ENCODE measurements at places on chromosomes 6 and 20.

- DNase-seq, result no peak
Measured at GRCh38 chr6:55902796-55903195, 27.4 kb upstream of the BMP5 start.

- DNase-seq, result no peak
Measured at GRCh38 chr20:7031222-7031621, 263.7 kb downstream of the BMP2 start.

GRCh38 chr6:15802466-15802865 lies 139.6 kb upstream of the DTNBP1 start:
- no peak for DNase-seq

GRCh38 chr6:137746264-137746663 lies 120.8 kb upstream of the TNFAIP3 start:
- DNase-seq, result no peak

DNA sequence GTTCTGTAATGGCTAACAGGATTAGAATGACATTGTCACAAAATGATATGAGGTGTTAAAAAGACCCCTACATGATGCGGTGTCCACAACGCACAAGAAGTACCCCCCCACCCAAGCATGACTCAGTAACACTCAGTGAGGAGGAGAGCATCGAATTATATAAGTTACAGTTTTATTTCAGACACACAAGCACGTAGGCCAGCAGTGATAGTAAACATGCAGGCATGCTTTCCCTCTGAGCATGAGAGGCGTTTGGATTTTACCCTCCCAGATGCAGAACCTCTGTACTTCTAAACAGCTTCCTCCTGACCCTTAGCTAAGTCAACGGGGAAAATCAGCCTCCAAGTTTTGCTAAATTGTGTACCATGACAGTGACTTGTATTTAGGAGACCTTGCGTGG lies 23.9 kb downstream of the GNAS start:
- DNase-seq, result no peak

- DNase-seq, result no peak
Measured at GRCh38 chr6:165676435-165677068, 13.5 kb upstream of the PDE10A start.

DNA sequence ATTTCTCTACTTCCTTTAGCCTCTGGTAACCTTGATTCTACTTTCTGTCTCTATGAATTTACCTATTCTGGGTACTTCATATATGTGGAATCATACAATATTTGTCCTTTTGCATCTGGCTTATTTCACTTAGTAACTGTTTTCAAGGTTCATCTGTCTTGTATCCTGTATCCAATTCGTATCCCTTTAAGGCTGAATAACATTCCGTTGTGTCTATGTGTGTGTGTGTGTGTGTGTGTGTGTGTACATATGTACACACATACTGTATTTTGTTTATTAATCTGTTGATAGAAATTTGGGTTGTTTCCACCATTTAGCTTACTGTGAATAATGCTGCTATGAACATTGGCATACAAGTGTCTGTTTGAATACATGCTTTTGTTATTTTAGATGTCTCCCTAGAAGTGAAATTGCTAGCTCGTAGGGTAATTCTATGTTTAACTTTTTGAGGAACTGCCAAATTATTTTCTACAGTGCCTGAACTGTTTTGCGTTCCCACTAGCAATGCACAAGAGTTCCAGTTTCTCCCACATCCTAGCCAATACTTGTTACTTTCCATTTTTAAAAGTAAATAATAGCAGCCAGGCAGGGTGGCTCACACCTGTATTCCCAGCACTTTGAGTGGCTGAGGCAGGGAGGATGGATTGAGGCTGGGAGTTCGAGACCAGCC lies 17.7 kb downstream of the SENP6 start:
- no peak for DNase-seq

DNA sequence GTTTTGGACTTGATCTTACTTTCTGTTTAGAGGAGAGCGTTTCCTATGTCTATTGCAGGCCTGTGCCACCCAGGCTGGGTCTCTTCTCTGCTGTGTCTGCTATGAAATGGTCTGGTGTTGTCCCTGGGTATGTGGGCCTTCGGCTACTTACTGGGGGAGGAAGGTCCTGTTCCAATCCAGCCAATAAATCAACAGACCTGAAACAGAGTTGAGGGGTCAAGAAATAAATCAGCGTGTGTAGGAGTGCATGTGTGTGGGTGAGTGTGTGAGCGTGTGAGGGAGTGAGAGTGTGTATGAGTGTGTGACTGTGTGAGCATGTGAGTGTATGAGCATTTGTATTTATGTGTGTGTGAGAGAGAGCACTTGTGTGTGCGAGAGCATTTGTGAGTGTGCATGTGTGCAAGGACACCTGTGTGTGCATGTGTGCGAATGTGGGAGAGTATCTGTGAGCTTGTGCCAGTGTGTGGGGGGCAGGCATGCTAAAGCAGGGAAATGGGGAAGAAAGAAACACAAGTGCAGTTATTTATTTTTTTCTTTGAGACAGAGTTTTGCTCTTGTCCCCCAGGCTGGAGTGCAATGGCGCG lies 86.3 kb upstream of the PMEPA1 start:
- DNase-seq, result no peak

GRCh38 chr6:17987447-17987696 lies at the start of gene KIF13A:
TSS of gene KIF13A (minus strand) at chr6:17987635. CDS start at chr6:17987463, 172 bp downstream.
- DNase-seq, result no peak

DNA sequence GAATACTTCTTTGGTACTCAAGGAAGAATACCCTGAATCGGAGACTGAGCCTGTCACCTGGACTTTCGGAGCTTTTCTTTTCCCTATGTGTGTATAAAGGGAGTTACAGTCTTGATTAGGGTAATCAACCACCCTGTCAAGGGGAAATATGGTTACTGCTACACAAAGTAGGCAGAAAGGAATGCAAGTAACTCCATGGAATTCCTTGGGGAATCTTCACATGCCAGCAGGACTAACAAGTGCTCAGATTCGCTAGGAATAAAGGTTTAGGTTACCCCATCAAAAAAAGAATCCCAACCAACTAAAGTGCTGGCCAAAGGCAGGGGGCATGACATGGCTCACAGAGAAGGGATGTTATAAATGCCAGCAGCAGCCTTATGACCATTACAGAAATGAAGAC lies 10.4 kb downstream of the KCNS1 start:
- DNase-seq, result no peak

- DNase-seq, result no peak
Measured at GRCh38 chr6:120903836-120904235, 430.4 kb downstream of the TBC1D32 start.

GRCh38 chr20:8301655-8302054 lies 169.6 kb downstream of the PLCB1 start:
- DNase-seq, result no peak

DNA sequence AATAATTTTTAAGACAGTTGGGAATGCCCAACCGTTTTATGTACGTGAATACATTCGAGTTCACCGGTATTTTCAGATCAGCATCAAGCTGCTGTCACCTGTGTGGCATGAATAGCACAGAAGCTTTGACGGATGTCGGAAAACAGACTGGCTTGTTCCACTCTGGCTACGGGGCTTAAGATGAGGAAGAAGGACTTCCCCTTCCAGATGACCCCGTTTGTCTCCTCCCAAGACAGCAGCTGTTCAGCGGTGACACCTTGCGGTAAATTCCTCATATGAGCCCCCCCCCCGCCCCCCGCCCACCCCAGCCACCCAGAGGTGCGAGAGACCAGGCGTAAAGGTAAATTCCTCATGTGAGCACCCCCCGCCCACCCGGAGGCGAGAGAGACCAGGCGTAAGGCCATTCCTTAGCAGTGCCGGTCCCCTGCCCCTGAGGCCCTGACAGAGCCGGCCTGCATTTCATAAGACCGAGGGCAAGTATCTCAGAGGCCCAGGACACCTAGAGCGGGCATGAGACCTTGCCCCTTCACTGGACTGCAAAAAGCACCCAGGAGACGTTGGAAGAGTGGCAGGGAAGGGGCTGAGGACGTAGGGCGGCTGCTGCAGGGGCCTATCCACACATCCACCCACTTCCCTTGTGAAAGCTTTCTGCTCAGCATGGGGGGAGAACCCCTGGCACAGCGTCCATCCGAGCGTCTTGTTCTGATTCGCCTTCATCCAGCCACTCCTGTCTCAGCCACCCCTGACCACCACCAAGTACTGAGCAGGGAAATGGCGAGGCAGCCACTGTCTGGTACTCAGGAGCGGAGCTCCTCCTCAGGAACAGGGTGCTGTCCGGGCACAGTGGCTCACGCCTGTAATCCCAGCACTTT lies 7.3 kb upstream of the PCMTD2 start:
- DNase-seq, result no peak

GRCh38 chr6:45902984-45903383 lies 112.7 kb downstream of the CLIC5 start:
- no peak for DNase-seq

GRCh38 chr6:12354499-12354898 lies 64.3 kb downstream of the EDN1 start:
- DNase-seq, result no peak

DNA sequence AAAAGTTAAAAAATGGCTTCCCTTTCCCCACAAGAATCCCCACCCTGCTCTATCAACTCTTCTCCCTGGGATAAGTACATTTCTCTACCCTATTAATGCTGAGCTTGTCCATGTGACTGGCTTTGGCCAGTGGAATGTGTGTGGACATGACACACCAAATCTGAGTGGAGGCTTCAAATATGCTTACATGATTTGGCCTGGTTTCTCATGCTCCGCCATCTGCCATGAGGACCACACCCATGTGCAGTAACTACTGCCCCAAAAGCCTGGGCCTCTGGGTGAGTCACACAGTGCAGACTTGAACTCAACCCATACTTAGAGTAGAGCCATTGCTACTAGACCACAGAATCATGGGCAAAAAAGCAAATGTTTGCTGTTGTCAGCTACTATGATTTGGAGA lies 65.4 kb downstream of the PRND start:
- no peak for DNase-seq

DNA sequence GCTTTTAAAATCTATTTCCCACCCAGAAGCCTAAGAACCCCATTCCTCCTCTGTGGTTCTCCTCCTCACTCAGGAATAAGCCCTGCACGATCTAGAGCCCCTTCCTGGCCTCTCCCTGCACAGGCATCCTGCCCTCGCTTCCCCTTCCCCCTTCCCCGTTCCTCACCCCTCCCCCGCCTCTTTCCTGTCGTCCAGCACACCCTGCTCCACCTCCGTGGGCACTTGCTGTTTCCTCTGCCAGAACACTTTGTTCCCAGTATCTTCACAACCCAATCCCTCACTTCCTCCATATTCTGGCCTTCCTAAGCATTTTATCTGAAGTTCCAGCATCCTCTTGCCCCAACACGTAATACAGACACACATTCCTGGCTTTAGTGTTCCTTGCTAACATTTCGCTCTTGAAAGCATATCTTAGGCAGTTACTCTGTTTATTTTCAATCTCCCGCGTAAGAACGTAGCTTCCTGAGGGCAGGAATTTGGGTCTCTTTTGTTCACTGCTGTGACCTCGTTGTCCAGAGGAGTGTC lies 20.2 kb upstream of the SLC22A2 start:
- no peak for DNase-seq

GRCh38 chr6:140480852-140481251 lies 1106.4 kb upstream of the CITED2 start:
- DNase-seq, result no peak

GRCh38 chr6:125123468-125124048 lies 30.0 kb upstream of the TPD52L1 start:
- DNase-seq, result no peak

DNA sequence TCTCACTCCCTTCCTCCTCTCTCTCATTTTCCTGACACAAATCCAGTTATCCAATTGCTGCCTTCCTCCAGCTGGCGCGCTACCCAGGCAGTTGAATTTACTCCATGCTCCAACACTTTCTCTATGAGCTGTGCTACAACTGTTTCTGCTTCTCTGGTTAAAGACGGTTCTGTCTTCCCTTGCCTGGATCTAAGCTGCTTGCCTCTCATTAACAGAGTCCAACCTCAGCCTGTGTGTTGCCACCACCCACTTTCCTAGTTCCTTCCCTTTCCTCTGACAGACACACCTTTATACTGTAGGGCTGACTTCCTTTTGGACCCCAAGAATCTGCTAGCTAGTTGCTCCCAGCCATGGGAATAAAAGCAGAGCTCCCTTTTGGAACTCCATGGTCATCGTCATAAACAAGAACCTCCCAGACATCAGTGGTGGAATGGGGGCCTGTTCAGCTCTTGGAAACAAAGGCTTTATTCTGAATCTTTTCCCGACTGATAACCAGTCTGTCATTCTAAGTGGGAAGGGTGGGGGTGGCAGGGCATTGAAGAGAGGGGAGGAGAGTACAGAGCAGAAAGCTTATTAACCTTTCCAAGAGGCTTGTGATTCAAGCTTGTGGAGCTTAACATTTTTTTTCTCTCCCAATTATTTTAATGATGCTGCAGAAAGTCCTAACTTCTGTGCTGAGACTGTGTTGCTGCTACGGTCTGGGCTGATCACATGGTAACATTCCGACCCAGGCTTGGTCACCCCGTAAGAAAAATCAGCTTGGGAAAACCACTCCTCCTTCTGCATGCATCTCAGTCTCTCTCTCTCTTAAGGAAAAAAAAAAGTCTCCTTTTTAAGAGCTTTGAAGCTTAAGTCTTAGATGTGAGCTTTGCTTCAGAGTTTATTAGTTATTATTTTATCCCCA lies 31.3 kb upstream of the BMP2 start:
- DNase-seq, result no peak

- DNase-seq, result no peak
Measured at GRCh38 chr20:37703035-37703845, 9.4 kb downstream of the CTNNBL1 start.

GRCh38 chr6:160949531-160949930 lies 42.0 kb upstream of the MAP3K4 start:
- no peak for DNase-seq

- DNase-seq, result no peak
Measured at GRCh38 chr6:119040636-119041035, 37.8 kb downstream of the FAM184A start.

DNA sequence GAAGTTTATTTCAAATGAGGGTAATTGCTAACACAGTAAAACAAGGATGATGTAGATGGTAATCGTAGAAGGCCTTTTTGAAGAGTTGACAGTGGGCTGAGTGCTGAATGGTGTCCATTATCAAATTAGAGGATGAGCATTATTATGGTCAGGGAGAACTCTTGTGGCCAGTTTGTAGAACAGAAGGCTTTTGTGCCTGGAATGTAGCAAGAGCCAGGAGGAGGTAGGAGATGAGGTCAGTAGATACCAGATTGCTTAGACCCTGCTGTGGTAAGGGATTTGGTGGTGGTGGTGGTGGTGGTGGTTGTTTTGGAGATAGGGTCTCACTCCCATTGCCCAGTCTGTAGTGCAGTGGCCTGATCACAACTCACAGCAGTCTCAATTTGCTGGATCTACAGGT lies 6.2 kb downstream of the CSE1L start:
- no peak for DNase-seq

GRCh38 chr6:134245041-134245440 lies 72.9 kb downstream of the SGK1 start:
- no peak for DNase-seq

DNA sequence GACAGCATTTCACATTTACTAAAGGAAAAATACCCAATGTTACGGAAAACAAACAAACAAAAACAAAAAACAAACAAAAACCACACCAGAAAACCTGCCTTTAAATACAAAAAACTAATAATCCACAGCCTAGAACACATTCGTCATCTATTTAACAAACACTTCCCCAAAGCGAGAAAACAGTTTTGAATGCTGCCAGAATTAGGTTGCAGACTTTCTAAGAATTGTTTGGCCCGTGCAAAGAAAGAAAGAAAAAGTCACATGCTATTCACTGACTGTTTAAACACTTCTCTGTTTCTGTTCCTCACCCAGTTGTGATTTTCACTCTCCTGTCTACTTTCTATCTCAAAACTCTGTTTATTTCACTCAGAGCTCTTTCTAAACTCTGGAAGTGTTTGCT lies 52.5 kb downstream of the BCAS1 start:
- no peak for DNase-seq
